ENCODE measurements at places on chromosomes 5 and 9. TPM values are rescaled to one million over a fixed set of nuclear protein-coding genes. Genes with fewer than 3 reads are reported as not detected.

PCDHGA11 gene
- 1.5 TPM for total RNA-seq

KDM3B gene
- 110 TPM for total RNA-seq

- H3K36me3 ChIP-seq, result no peaks in the 10 kb centered on the region
- H3K4me3 ChIP-seq, result no peak overlapping the region
- H3K4me1 ChIP-seq, result no peaks in the 10 kb centered on the region
- no peak overlapping the region for H3K27ac ChIP-seq
- H3K27me3 ChIP-seq, result no peaks in the 10 kb centered on the region
These were observed 37.4 kb downstream of the EFNA5 start for GRCh38 chr5:107633171-107633901.

GRCh38 chr5:6820851-6821479, 107.7 kb downstream of the TENT4A start:
- DNase-seq, result peak; percentile 8
- no peaks in the 10 kb centered on the region for H3K27me3 ChIP-seq
- H3K36me3 ChIP-seq, result no peaks in the 10 kb centered on the region

DNA sequence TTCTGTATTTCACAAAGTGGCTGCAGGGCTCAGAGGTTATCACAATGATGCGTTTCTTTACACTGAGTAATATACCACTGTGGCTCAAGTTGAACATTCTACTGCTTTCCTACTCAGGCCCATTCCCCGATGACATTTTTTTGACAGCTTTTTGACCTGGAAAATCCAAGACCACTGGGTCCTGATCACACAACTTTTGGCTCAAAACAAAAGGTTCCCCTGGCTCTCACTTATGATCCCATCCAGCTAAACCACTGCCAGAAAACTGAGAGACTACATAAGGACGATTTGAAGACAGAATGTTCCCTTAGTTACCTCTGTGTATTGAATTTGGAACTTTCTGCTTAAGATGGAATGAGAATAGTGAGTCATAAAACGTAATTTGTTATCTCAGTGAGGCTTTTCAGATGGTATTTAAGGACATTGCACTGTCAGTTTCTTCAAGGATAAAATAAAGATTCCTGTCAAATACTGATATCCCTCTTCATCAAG, 78.0 kb upstream of the FBXL7 start:
- H3K36me3 ChIP-seq, result no peaks in the 10 kb centered on the region
- no peak overlapping the region for H3K4me3 ChIP-seq
- no peak overlapping the region for H3K27ac ChIP-seq
- no peaks in the 10 kb centered on the region for H3K27me3 ChIP-seq
- no peak for DNase-seq

- H3K27ac ChIP-seq, result no peak overlapping the region
- no peak for DNase-seq
- no peak overlapping the region for H3K4me3 ChIP-seq
- no peaks in the 10 kb centered on the region for H3K4me1 ChIP-seq
- peaks cover 2% of the 10 kb centered on the region for H3K27me3 ChIP-seq
- no peaks in the 10 kb centered on the region for H3K36me3 ChIP-seq
These were observed 4.5 kb downstream of the ELAVL2 start for GRCh38 chr9:23821375-23822181.

- H3K27me3 ChIP-seq, result no peaks in the 10 kb centered on the region
- no peaks in the 10 kb centered on the region for H3K36me3 ChIP-seq
- no peak for DNase-seq
- no peak overlapping the region for H3K27ac ChIP-seq
- H3K4me1 ChIP-seq, result no peaks in the 10 kb centered on the region
These were observed 176.7 kb downstream of the NTRK2 start for GRCh38 chr9:84845956-84846900.

DNA sequence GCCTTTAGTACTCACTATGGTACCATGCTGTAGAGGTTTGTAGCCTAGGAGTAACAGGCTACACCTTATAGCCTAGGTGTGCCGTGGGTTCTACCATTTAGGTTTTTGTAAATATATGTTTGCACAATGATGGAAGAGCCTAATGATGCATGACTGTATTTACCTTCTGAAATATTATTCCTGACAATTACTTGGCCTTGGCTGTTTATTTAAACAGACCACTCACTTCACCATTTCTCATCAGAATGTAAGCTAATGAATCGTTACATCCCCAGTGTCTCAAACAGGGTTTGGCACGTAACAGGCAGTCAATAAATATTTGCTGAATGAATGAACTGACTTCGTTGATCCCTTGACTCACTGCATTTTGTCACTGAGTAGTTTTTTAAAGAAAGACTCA, 93.1 kb downstream of the MED27 start:
- H3K27ac ChIP-seq, result no peak overlapping the region
- H3K27me3 ChIP-seq, result no peaks in the 10 kb centered on the region
- H3K4me1 ChIP-seq, result no peaks in the 10 kb centered on the region
- no peak overlapping the region for H3K4me3 ChIP-seq
- DNase-seq, result no peak

Data from B cell (primary cell).